ENCODE measurements at places on chromosomes 1 and 21.

DNA sequence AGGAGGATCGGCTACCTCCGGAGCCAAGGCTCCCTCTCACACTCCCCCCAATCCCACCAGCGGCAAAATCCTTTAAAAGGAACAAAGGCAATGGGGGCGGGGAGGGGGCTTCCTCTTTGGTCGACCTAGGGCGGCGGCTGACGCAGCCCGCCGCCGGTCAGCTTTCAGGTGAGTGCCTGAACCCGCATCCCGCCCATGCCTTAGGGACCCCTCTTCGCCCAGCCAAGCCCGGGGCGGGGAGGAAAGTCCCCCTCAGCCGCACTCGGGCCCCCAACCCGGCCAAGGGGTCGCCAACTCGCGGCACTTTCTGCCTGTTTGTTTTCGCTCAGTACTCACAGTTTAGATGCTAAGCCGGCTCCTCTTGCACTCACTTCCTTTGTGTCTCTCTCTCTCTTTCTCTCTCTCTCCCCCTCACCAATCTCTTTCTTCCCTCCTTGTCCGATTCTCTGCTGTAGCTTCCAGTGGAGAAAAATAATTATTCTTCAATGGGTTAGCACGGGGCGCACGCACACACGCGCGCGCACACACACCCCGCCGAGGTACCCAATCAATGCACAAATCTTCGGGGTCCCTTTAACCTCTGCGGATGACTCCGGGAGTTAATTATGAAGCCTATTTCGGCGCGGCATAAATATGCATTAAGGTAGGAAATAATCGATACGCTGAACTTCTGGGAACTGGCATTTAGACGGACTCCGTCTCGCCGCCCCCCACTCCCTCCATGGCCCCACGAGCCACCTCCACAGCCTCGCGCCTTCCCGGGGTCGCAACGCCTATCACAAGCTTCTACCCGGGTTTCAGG, at the start of gene BLACAT1:
BLACAT1 (minus strand) TSS at position 465 of the 802 bp plus-strand sequence.
- no peak for DNase-seq

DNA sequence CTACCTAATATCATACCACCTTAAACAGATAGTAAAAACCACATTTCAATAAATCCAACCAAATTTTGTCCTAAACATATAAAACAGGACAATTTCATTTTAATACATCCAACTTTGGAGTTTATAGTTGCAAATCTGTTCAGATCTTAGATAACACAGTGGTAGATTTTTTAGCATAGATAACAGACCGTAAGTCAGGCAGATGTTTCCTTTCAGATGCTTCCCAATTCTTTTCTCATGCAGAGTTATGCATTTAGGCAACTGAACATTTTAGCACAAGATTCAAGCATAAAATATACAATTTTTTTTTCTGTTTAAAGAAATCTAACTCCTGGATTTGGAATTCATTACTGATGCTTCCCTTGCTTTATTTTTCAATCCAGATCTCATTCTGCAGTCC, 156.5 kb upstream of the ZNHIT6 start:
- DNase-seq, result no peak

DNA sequence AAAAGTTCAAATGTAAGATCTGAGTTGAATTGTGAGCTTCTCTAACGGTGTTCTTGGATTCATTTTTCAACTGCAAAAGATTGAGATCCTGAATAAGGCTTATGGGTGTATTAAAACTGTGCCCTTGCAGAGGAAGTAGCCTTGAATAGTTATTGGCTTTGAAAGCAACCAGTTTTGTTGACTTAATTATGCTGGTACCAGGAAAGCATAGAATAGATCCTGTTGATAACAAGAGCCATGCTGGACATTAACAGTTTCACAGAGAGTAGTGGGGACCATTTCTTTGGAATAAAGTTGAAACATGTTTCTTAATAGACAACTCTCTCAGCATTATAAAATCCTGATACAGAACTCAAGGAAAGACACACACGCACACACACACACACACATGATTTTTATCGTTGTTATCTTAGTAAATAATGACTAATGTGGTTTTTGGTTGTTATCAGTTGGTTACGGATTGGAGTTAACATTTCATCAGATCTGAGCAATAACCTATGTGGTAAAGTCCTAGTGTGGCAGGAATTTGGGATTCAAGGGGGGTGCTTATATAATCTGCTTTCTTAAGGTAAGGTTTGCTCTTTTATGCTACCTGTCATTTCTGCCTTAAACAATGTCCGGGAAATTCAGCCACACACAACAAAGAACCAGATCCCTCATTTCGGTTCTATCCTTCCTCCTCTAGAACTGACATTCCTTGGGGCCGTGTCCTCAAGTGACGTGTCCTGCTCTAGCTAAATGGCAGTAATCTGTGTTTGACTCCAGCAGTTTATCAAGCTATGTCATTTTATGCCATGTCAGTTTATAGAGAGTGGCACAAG, 330.9 kb downstream of the CHRM3 start:
- DNase-seq, result no peak

GRCh38 chr1:1146026-1146425, 27.7 kb upstream of the TTLL10 start:
- DNase-seq, result no peak

DNA sequence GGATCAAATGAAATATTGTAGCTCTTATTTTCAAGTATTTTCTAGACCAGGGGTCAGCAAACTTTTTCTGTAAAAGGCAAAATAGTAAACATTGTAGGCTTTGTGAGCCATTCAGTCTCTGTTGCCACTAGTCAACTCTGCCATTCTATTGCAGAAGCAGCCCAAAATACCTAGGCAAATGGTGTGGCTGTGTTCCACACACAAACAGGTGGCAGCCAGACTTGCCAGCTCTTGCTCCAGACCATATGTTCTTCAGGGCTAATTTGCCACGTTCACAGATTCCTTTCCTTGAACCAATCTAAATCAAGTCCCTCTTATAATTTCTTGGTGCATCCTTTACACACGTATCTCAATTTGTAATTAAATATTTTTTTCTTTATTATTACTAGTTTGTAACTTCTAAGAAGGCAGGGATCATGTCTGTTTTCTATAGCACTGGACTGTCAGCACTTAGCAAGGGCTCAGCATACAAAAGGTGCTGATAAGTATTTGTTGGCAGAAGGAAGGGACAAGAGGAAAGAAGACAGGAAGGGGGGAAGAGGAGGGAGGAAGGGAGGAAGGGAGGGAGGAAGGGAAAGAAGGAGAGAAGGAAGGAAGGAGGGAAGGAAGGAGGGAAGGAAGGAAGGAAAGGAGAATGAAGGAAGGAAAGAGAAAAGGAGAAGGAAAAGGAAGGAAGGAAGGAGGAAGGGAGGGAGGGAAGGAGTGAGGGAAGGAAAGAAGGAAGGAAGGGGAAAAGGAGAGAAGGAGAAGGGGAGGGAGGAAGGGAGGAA, 106.5 kb upstream of the EDEM3 start:
- DNase-seq, result no peak

- no peak for DNase-seq
These were observed 80.9 kb upstream of the BACH1 start for GRCh38 chr21:29217818-29218291.
